Stimulated activated CD8-positive, alpha-beta memory T cell treated with anti-CD3 and anti-CD28 coated beads, Interleukin-2, amount 100 ng/mL, for 1 hour (primary cell): ENCODE measurements at places on chromosomes 16 and 17.

DNA sequence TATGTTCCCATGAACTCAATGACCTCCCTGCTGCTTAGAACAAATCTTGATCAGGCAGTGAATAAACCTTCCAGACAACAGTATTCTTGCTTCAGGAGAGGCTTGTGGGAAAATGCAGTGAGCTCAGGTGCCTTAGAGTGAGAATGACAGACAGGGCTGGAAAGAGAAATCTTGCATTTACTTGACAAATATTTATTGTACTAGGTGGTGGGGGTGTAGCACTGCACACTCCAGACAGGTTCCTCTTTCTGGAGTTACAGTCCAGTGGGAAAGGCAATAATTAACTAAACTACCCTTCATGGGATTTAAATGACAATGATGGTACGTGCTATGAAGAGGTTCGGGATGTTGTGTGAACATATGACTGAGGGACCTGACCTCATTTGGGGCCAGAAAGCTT lies 182.9 kb downstream of the SHISA9 start:
- no peak for DNase-seq

DNA sequence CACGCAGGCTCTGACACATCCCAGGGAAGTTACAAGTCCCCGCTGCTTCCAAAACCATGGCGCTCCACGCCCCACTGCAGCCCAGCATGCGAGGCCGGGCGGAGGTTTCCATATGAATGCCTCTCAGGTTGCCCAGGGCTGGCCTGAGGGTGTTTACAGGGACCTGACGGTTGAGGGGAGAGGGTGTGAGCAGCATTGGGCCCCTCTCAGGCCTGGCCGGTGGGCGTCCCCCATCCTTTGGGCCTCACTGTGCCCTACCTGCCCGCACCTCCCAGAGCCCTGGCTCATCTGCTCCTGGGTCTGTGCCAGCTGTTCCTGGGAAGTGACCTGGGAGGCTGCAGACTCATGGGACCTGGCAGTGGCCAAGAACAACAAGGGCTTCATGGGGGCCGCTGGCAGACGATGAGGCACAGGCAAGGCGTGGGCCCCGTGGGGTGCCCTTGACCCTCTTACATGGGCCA lies 173.5 kb downstream of the C16orf95 start:
- DNase-seq, result no peak

GRCh38 chr17:32268734-32269288 lies 3.2 kb downstream of the RHBDL3 start:
- no peak for DNase-seq

GRCh38 chr16:85582229-85582991 lies 30.7 kb upstream of the GSE1 start:
- DNase-seq, result no peak

DNA sequence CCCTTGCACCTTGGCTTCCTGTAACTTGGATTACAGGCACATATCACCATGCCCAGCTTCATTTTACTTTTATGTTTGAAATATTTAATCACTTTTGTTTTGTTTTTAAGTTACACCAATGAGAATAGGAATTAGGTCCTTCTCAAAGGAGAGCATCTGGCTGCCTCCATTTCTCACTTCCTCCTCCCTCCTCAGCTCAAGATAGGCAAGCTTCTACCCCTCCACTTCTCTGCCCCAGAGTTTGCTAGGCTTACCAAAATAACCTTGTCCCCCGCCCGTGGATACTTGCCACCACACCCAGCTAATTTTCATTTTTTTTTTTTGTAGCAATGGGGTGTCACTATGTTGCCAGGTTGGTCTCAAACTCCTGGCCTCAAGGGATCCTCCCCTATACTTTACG lies 17.9 kb downstream of the GABARAPL2 start:
- no peak for DNase-seq
